ENCODE measurements at places on chromosomes 11 and 22.
A peak's percentile ranks its signal among the peaks of the same experiment; 100 is the strongest.

- peak; percentile 69 for DNase-seq
These were observed 21.8 kb downstream of the SNX19 start for GRCh38 chr11:130894322-130895025.

- no peak for DNase-seq
These were observed 30.1 kb downstream of the IGHMBP2 start for GRCh38 chr11:68933605-68934320.

GRCh38 chr22:28674121-28674563 lies 5.5 kb downstream of the TTC28 start:
- no peak for DNase-seq

GRCh38 chr22:25030636-25031035 lies 78.1 kb downstream of the KIAA1671 start:
- no peak for DNase-seq

DNA sequence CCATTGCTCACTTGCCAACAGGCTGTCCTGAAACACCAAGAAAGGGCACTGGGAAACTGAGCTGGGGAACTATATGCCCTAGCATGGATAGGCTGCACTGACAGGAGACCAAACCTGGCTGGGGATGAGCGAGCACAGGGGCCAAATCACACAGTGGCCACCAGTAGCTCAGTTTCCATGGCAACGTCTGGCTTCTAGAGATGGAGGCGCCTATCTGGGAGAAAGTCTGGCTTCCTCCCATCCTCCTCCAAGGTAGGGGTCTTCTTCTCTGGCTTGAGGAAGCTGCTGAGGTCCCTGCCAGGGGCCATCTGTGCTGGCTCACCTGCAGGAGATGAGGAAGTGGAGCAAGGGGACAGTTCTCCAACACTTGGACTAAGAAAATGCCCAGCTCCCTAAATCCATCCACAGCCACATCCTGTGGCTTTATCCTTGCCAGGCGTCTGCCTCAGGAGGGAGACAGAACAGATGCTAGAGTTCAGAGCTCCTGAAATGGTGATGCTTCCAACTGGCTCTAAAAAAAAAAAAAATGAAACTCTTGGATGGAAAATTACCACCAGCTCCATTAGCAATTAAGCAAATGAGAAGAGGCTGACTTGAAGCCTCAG lies 48.3 kb downstream of the SYT13 start:
- no peak for DNase-seq

Measured in nucleus accumbens (tissue), 56 donors.